Right atrium auricular region (tissue), 2 donors: ENCODE measurements at places on chromosomes 4 and X. TPM values are rescaled to one million over a fixed set of nuclear protein-coding genes. Genes with fewer than 3 reads are reported as not detected.

The MYL5 gene
- total RNA-seq = 3.6 TPM

DNA sequence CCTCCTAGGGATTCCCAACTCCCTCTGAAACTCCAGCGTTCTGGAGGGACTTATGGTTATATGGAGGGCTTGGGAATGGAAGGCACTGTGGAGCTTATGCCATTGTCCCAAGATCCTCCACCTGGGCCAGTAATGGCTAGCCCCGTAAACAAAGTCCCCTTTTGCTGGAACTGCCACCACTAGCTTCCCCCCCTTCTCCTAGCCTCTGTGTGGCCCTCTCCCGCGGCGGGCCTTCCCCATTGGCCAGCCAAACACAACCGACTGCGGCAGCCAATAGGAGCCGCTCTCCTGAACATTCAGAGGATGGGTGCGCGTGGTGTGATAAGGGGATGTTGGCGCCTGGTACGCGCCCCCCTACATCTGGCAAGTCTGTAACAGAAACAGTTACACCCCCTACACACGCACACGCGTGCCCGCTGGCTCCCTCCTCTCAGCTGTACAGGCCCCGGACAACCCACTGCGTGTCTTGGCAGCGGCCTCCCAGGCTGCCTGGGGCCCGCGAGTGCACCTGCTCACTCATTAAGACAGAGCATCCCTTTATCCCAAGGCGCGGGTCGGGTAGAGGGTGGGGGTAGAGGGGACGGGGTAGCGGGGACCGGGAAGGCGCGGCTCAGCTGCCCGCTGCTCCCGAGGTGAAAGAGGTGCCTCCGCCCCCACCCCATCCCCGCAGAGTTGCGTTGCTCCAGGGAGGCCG lies 863 bp upstream of the RAB33A start:
- H3K36me3 ChIP-seq = no peaks in the 10 kb centered on the region
- no peaks in the 10 kb centered on the region for H3K4me1 ChIP-seq
- no peak for DNase-seq
- peak overlapping the region; percentile 87 for H3K27ac ChIP-seq

DNA sequence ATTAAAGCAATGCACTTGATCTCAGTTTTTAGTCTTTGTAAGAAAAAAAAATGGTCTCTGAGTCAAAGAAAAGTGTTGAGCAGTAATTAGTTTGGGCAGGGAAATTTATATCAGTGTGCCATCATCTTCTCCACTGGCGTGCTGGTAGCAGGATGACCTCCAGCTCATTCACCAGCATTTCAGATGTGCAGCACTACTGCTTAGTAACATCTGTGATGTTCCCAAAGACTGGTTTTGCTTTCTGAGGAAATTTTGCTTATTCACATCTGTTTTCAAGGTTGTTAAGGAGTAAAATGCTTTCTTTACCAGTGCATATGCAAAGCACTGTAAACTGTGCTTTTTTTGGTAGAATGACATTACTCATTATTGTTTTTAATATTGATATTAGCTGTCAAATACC lies 540.4 kb downstream of the TRAM1L1 start:
- H3K4me3 ChIP-seq = no peak overlapping the region
- DNase-seq = no peak
- no peaks in the 10 kb centered on the region for H3K4me1 ChIP-seq
- H3K36me3 ChIP-seq = no peaks in the 10 kb centered on the region
- no peaks in the 10 kb centered on the region for H3K27me3 ChIP-seq

DNA sequence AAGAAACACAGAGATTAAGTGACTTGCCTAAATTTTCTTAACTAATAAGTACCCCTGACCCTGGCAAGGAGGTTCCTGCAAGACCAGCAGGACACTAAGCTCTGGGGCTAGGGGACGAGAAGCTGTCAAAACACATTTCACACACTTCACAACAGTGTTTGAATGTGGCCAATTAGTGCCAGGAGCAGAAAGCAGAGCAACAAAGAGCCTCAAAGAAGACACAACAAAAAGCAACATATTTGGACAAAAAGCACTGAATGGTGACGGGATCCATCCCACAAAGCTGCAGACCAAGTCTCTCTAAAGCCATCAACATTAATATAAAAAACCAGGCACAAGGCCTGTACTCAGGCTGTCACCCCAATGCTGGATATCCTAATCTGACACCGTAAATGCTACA lies 361.9 kb upstream of the RASGEF1B start:
- no peak overlapping the region for H3K27ac ChIP-seq
- no peaks in the 10 kb centered on the region for H3K4me1 ChIP-seq
- no peaks in the 10 kb centered on the region for H3K36me3 ChIP-seq
- H3K27me3 ChIP-seq = no peaks in the 10 kb centered on the region
- no peak for DNase-seq

The ARMCX2 gene
- 43.9 TPM for total RNA-seq

DNA sequence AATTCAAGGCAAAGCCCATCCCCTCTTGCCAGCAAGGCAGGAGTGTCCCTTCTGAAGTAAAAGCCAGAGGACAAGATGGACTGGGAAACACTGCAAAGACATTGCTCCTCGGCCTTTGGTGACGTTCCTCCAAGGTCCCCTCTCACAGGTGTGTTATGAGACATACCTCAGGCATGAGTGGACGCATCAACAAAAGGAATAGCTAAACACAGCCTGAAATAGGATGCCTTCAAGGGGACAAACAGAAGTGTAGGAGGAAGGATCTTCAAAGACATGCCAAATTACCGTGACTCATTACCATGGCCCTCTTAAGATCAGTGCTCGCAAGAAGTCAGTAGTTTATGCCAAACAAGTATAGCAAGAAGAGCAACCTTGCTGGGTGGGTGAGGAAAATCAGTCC lies 6.0 kb upstream of the IDS start:
- no peaks in the 10 kb centered on the region for H3K36me3 ChIP-seq
- H3K27ac ChIP-seq = no peak overlapping the region
- no peaks in the 10 kb centered on the region for H3K27me3 ChIP-seq
- DNase-seq = no peak
- H3K4me1 ChIP-seq = no peaks in the 10 kb centered on the region
- H3K4me3 ChIP-seq = no peak overlapping the region
